Lung microvascular endothelial cell (primary cell): ENCODE measurements at places on chromosomes 2 and 18. TPM values are rescaled to one million over a fixed set of nuclear protein-coding genes. Genes with fewer than 3 reads are reported as not detected.

DNA sequence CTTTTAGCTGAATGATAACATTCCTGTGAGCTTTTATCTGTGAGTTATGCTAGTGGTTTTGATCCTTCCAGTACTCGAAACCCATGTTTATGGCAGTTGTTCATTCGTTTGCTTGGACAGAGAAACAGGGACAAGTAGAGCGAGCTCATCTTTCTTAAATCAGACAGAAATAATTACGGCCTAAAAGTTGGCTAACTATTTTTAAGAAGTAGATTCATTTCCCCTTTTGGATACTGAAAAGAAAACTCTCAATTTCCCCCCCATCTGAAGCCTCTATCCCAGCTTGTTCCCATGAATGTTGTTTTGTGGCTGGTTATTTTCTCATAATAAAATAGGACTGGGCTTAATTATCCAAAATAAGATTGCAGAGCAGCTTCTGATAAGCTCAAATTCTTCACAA is 67.1 kb downstream of the ANTXR1 start:
- DNase-seq: no peak

GRCh38 chr18:64974391-64975125 is 776.3 kb upstream of the CDH7 start:
- DNase-seq: no peak

- no peak for DNase-seq
These were observed 412.8 kb downstream of the CMPK2 start for GRCh38 chr2:6452702-6453481.

GRCh38 chr2:120299561-120299960 is 46.4 kb upstream of the INHBB start:
- DNase-seq: no peak

Gene DNER
- under 0.01 and 0.44 TPM in 2 replicates for total RNA-seq

Gene CNDP1
- not detected in 2 replicates for total RNA-seq
